GM12878 (cell line): ENCODE measurements at places on chromosomes 4 and X. TPM values are rescaled to one million over a fixed set of nuclear protein-coding genes. Genes with fewer than 3 reads are reported as not detected.

- no peaks in the 10 kb centered on the region for H3K27me3 ChIP-seq
- no peak for DNase-seq
- no peak overlapping the region for H3K27ac ChIP-seq
- H3K4me1 ChIP-seq = no peaks in the 10 kb centered on the region; the same call in 1 of the 2 replicates
These were observed 35.9 kb upstream of the CXorf38 start for GRCh38 chrX:40683245-40683644.

- no peaks in the 10 kb centered on the region for H3K36me3 ChIP-seq
- no peak overlapping the region for H3K27ac ChIP-seq
- no peaks in the 10 kb centered on the region for H3K4me1 ChIP-seq
- no peak for DNase-seq
- H3K27me3 ChIP-seq = no peaks in the 10 kb centered on the region
These were observed 72.9 kb downstream of the FAM9B start for GRCh38 chrX:8960957-8961468.

GRCh38 chr4:172061204-172061603, 248.0 kb downstream of the GALNTL6 start:
- H3K27me3 ChIP-seq = no peaks in the 10 kb centered on the region; the same call in 1 of the 2 replicates
- no peak for DNase-seq
- H3K27ac ChIP-seq = no peak overlapping the region
- no peaks in the 10 kb centered on the region for H3K36me3 ChIP-seq
- no peak overlapping the region for H3K4me3 ChIP-seq
- H3K4me1 ChIP-seq = no peaks in the 10 kb centered on the region

- no peak for DNase-seq
- H3K27ac ChIP-seq = no peak overlapping the region
- H3K4me1 ChIP-seq = peaks cover 19% of the 10 kb centered on the region
- H3K4me3 ChIP-seq = no peak overlapping the region
These were observed 159.6 kb downstream of the PTTG2 start for GRCh38 chr4:38119668-38120385.

- DNase-seq = no peak
- no peak overlapping the region for H3K4me3 ChIP-seq
These were observed 3.4 kb downstream of the ABHD18 start for GRCh38 chr4:127968586-127968985.

- H3K27ac ChIP-seq = no peak overlapping the region
- no peak for DNase-seq
- H3K27me3 ChIP-seq = peaks cover 2% of the 10 kb centered on the region
- H3K4me1 ChIP-seq = 0 out of 2 replicates have a peak, but pooled peaks cover 3% of the 10 kb centered on the region
- no peaks in the 10 kb centered on the region for H3K36me3 ChIP-seq
These were observed 6.3 kb downstream of the SFRP2 start for GRCh38 chr4:153782581-153782980.

DNA sequence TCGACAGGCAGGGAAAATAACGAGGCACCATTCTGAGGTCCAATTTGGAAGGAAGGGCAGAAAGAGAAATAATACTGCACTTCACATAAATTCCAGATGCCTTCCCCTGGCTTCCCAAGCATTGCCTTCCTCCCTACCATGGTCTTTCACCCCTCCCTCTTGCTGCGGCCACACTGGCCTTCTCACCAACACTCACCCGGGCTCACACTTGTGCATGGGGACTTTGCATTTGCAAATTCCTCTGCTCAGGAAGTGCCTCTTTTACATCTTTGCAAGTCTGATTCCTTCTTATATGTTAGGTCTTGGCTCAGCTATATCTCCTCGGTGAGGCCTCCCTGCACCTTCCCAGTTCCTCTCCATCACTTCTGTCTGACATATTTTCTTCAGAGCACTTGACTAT, 199.4 kb downstream of the CHIC2 start:
- DNase-seq = no peak
- no peaks in the 10 kb centered on the region for H3K36me3 ChIP-seq
- no peak overlapping the region for H3K27ac ChIP-seq
- H3K4me1 ChIP-seq = no peaks in the 10 kb centered on the region

- H3K27me3 ChIP-seq = no peaks in the 10 kb centered on the region
- no peak for DNase-seq
- H3K36me3 ChIP-seq = no peaks in the 10 kb centered on the region
- H3K4me1 ChIP-seq = no peaks in the 10 kb centered on the region; the same call in 1 of the 2 replicates
- H3K4me3 ChIP-seq = no peak overlapping the region
These were observed 73.1 kb downstream of the CXXC4 start for GRCh38 chr4:104421566-104421965.

The OTUD6A gene
- not detected in 2 replicates for total RNA-seq

The HAND2 gene
- total RNA-seq = not detected in 2 replicates

The P2RY8 gene
- 61.3 and 61.8 TPM in 2 replicates for total RNA-seq
